ENCODE measurements at places on chromosomes 1 and 21. TPM values are rescaled to one million over a fixed set of nuclear protein-coding genes. Genes with fewer than 3 reads are reported as not detected.

NEK2 gene
- 42.0 TPM for polyA plus RNA-seq

BRINP3 gene
- not detected for polyA plus RNA-seq

UMODL1 gene
- not detected for polyA plus RNA-seq

LAMB3 gene
- 9.1 TPM for polyA plus RNA-seq

AXDND1 gene
- 0.30 TPM for polyA plus RNA-seq

IL20 gene
- polyA plus RNA-seq: not detected

DHX9 gene
- polyA plus RNA-seq: 205 TPM

- no peak for DNase-seq
Measured at GRCh38 chr1:208280681-208281450, 36.7 kb upstream of the PLXNA2 start.

DNA sequence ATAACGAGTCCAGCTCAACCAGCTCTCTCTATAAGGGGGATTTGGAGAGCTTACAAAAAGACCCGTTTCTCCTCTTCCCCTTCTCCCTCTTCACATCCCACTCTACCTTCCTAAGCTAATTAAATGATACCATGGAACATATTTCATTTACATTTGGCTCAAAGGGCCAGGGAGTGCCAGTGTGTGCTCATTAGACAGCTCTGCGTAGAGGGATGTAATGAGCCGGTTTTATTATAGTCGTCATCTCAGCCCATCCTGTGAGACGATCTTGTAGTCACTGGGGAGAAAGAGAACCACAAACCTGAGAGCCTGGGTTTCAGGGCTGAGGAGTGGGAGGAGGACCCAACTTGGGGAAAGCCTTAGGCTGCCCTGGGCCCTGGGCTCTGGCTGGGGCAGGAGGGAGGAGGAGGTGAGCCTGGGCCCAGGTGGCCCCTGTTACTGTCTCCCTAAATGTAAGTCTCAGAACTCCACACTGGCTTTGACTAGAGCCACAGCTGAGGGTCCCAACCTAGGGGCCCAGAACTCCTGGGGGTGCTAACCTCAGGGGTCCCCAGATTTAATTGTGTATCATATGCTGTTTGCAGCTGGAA is 354.6 kb downstream of the MATN1 start:
- no peak for DNase-seq

- DNase-seq: peak; percentile 38
Measured at GRCh38 chr1:48061162-48062136, 64.3 kb upstream of the TRABD2B start.

- no peak for DNase-seq
Measured at GRCh38 chr21:34073749-34074282, 438 bp downstream of the MRPS6 start.

GRCh38 chr1:77794550-77794949 is 15.1 kb downstream of the MIGA1 start:
- no peak for DNase-seq

- no peak for DNase-seq
Measured at GRCh38 chr1:87007323-87007722, 92.9 kb downstream of the HS2ST1 start.

All from A549 (cell line).